Type B pancreatic cell (in vitro differentiated cells): ENCODE measurements at places on chromosomes 16 and 17. TPM values are rescaled to one million over a fixed set of nuclear protein-coding genes. Genes with fewer than 3 reads are reported as not detected.

- no peak for DNase-seq
Observed at GRCh38 chr17:58999500-58999899, 107.2 kb downstream of the TRIM37 start.

Gene NPIPA3
- total RNA-seq, result not detected in 2 replicates

Gene NTHL1
- total RNA-seq, result 18.1 and 37.6 TPM in 2 replicates

DNA sequence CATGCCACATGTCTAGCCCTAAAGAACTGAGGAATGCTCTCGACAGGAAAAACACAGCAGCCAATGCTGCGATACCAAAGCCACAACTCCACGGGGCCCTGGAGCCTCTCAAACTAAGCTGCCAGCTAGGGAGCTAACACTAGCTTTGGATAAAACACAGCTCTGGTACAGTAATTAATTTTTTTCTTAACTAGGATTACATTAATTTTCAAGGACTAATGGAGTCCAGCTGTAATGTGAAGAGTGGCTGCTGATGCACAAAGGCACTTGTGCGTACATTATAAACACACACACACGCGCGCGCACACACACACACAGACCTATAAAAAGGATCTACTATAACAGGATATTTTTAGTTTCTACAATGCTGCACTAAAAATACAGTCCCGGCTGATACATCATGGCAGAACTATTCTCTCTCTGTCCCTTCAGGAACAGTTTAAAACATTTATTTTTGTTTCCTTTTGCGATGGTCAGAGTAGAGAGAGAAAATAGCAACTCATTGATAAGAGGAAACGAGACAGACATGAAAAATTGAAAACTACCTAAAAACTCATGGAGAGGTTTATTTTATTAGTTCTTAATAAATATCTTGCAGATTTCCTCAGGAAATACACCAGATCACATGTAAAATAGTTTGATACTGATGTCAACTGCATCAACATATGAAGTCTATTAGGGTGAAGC lies 88.5 kb downstream of the SMG6 start:
- no peak for DNase-seq

- DNase-seq, result no peak
Observed at GRCh38 chr17:83076938-83077337, 2.5 kb upstream of the METRNL start.

Gene CRYBA1
- total RNA-seq, result 1.4 TPM in 1 of 2 replicates, not detected in the other

DNA sequence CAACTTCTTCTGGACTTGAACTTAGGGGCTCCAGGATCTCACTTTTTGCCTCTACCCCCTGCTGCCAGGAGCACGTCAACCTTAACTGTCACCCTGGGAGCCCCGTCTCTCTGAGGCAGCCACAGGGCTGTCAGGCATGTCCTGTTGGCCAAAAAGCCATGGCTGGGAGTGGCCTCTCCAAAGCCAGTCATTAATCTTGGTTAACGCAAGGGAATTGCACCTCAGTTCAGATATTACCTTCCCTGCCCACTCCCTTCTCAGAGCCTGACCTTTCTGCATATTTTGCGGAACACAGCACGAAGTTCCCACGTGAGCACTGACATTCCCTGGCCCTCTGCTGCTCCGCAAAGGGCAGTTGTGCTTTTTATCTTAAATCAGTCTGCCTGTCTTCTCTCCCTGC lies 44.2 kb upstream of the CIBAR2 start:
- DNase-seq, result no peak

Gene GFAP
- total RNA-seq, result 0.10 and 0.26 TPM in 2 replicates

Gene OR2C1
- 0.22 TPM in 1 of 2 replicates, not detected in the other for total RNA-seq
